H1 (cell line): ENCODE measurements at places on chromosomes 12 and 14. TPM values are rescaled to one million over a fixed set of nuclear protein-coding genes. Genes with fewer than 3 reads are reported as not detected.
A peak's percentile ranks its signal among the peaks of the same experiment; 100 is the strongest.

- no peak for DNase-seq
Observed at GRCh38 chr14:88929656-88930436, 105.4 kb downstream of the TTC8 start.

GRCh38 chr12:117031843-117032592 is 67.2 kb downstream of the TESC start:
- no peak for DNase-seq

DNA sequence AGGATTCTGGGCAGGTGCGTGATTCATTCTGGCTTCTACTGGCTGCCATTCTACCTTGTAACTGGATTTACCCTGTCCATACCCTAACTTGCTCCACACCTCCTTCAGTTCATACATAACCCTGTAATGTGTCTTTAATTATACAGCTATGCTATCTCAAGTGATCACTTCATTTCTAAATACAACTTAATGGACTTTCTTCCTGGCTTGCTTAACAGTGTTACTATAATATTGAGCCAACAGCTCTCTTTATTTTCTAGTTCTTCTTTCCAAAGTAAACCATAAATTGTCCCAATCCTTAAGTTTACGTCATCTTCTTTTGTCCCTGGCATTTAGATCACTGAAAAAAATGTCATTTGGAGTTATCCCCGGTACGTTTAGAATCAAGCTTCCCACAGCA is 75.9 kb upstream of the KCNJ8 start:
- DNase-seq: no peak

The PZP gene
- total RNA-seq: not detected in 2 replicates

DNA sequence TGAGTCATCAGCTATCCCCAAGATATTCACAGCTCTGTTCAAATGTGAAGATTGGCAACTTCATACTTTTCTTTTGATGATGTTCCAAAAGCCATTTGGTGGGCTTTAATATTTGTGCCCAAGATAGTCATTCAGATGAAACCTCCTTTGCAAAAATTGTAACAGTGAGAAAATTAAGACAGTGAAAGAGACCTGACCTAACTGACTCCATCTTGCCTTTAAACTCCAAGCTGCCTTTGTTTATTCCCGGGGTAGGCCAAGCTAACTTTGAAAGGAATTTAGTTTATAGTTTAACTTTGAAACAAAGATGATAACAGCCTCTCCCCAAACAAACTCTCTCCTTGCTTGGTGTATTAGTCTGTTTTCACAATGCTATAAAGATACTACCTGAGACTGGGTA is 221.1 kb downstream of the KTN1 start:
- no peak for DNase-seq

GRCh38 chr12:87086118-87086891 is 830.1 kb upstream of the MGAT4C start:
- no peak for DNase-seq

DNA sequence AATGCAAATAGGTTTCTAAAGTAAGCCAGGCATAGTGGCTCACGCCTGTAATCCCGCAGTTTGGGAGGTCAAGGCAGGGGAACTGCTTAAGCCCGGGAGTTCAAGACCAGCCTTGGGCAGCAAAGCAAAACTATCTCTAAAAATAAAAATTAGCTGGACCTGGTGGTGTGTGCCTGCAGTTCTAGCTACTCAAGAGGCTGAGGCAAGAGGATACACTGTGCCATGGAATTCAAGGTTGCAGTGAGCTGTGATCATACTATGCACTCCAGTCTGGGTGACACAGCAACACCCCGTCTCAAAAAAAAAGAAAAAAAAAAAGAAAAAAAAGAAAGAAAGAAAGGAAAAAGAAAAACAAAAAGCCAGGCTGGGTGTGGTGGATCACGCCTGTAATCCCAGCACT is 46.3 kb downstream of the HECTD1 start:
- DNase-seq: no peak

GRCh38 chr12:96371138-96371789 is 29.0 kb downstream of the CDK17 start:
- no peak for DNase-seq

DNA sequence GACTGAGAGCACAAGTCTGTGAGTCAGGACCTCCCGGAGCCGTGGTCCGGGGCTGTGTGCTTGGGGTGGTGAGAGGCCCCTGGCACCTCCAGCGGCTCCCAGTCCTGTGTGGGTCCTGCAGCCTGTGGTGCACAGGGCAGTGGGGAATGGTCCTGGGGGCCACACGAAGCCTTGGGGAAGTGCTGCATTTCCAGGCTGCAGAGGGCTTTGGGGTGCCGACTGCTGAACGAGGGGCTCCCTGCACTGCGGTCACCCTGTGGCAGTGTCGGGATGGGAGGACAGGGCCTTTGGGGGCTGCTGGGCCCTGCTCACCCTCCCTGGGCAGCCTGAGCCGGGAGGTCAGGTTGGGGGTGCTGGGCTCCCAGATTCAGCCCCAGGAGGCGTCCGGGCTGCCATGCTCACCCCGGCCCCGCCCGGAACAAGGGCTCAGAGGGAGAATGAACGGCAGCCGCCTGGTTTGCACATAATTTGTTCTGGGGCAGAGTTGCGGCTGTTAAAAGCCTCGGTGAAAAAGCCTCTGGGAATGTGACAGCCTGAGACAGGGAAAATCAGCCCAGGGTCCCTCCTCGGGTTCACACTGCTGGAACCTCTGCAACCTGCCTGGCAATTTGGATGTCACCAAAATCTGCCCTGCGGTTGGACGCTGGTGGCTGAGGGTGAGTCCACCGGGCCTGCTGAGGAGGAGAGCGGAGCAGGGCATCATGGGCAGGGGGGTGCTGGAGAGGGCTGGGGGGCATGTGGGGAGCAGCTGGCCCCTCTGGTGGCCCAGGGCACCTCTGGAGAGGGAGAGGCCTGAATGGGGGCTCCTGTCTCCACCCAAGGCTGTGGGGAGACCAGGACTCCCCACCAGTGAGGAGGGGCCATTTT is 109.2 kb downstream of the KIF26A start:
- DNase-seq: no peak

DNA sequence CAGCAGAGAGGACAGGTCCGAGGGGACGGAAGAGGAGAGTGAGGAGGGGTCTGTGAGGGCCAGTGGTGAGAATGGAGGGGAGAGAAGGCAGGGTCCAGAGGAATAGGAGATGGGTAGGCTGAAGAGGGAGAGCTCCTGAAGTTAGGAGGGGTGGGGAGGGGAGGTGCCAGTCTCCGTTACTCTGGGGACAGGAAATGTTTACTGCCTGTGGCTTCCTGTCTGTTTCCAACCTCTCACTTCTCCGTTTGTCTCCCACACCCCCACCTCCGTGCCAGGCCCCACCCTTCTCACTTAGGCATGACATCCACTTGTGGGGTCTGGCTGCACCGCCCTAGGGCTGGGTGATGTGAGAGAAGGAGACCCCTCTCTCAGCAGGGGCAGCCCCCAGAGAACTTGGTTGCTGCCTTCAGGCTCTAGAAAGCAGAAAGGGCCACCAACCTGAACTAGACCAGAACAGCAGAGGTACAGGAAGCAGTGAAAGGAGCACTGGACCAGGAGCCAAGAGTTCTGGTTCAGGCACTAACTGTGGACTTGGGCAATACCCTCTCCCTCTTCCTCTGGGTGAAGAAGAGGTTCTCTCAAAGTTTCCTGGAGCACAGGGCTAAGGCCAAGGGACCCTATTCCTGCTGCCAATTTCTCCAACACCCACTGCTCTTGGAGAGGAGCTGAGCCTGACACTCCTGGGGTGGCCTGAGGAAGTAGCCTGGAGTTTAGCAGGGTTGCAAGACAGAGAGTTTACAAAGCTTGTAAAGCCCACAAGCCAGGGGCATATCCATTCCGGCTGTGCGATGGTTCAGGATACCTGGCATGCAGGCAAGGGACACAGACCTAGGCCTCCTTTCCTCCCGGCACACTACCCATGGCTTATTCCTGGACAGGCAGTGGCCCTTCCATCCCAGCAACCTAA is 5.5 kb downstream of the ITGA5 start:
- DNase-seq: no peak

The RAD51AP1 gene
- 42.4 and 48.3 TPM in 2 replicates for total RNA-seq

DNA sequence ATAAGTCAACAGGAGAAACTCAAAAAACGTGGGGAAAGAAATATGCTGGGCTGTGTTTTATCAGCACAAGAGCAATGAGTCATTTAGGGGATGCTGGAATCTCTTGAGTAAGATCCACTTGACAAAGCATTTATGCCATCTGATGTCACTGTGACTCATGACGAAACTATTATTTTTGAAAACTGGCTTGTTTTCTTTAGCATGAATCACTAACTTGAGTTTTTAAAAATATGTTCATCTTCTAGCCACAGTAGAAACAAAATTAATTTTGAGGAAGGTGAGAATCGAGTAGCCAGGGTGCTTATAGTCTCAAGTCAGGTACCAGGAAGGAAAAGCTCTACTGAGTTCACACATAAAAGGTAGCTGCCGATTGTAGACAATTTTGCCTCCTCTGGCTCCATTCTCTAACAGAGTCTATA is 456.2 kb upstream of the MGAT4C start:
- no peak for DNase-seq

- no peak for DNase-seq
Observed at GRCh38 chr14:95564060-95564459, 29.2 kb downstream of the GLRX5 start.

- peak; percentile 66 for DNase-seq
Observed at GRCh38 chr14:34722723-34723545, 8.5 kb upstream of the CFL2 start.

The TBPL2 gene
- total RNA-seq: not detected in 2 replicates

- DNase-seq: no peak
Observed at GRCh38 chr14:102421411-102422057, 58.8 kb downstream of the TECPR2 start.

The ARHGAP9 gene
- 2.3 and 3.2 TPM in 2 replicates for total RNA-seq

The OR4E2 gene
- total RNA-seq: not detected in 2 replicates

GRCh38 chr14:65729566-65729965 is 317.0 kb downstream of the FUT8 start:
- DNase-seq: no peak

- no peak for DNase-seq
Observed at GRCh38 chr12:132825861-132826260, 2.8 kb downstream of the GOLGA3 start.

The DPY19L2 gene
- 2.2 and 3.3 TPM in 2 replicates for total RNA-seq

DNA sequence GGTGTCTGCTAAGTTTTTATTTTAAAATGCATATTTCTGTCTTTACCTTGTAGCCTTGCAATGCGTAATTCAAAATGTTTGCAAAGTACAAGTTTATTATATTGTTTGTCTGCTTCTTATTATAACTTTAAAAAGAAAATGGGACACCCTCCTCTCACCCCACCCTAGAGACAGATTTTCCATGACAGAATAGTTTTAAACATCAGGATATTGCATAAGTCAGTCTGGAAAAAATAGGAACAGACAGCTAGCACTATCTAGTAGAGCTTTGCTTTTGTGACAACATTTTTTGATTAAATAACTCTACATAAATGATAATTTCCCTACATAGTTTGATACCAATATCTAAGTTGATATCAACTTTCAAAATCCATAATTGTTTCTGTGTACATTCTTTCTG is 71.3 kb downstream of the PDE3A start:
- no peak for DNase-seq

- DNase-seq: no peak
Observed at GRCh38 chr12:64714551-64714968, 44.6 kb downstream of the GNS start.

GRCh38 chr12:119819322-119819721 is 57.8 kb downstream of the CIT start:
- no peak for DNase-seq

The KRT75 gene
- not detected in 2 replicates for total RNA-seq

DNA sequence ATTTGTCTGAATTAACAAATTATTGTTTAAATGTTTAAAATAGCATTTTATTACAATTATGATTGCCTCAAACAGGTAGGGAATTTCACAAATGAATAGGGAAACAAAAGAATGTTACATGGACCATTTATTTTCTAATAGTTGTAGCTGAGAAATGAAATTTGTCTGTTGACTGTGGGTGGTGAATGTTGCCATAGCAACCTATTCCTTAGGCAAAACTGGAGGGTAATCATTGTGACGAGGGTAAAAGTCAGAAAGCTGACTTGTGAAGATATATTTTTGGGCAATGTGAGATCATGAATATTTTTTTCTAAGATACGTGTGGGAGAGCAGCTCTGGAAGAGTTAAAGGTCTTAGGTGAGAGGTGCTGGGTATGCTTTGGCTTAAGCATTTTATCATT is 24.2 kb upstream of the CLEC14A start:
- DNase-seq: no peak

The SMIM41 gene
- total RNA-seq: 0.28 and 0.31 TPM in 2 replicates
